ENCODE measurements at places on chromosomes 12 and 14.

GRCh38 chr12:8637244-8637643 is 24.6 kb upstream of the AICDA start:
- DNase-seq: no peak

GRCh38 chr14:84694161-84694560 is 835.8 kb upstream of the FLRT2 start:
- no peak for DNase-seq

- DNase-seq: no peak
Observed at GRCh38 chr12:24550609-24551008, 398.3 kb downstream of the BCAT1 start.

DNA sequence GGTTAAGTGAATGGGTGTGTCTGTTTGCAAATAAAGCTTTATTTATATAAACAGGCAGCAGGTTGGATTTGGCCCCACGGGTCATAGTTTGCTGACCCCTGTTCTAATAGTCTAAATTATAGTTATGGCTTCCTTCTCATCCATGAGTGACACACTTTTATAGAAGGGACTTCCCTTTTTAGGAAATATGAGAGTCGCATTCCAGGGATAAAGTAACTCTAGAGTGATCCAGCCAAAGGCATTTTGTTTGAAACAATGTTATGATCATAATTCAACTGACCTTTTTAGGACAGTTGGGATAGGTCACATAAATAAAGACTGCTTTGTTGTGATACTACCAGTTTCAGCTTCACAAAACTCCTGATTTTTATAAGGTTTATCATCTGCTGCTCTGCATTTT is 87.9 kb downstream of the ALX1 start:
- DNase-seq: no peak

DNA sequence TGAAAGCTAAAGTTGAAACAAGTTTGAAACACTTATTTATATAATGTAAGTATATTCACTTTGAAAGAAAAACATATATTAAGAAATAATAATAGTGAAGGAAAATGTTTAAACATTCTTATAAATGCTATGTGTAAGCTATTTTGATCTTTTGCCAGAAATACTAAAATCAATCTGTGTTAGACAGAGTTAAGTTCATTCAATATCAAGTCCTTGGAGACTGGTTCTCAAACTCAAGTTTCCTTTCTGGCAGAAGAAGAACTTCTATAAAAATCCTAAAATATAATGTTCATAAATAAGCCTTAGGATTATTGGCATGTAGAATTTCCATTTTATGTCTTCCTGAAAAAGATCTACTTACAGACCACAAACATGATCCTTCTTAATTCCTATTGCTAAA is 45.3 kb downstream of the TAOK3 start:
- no peak for DNase-seq

GRCh38 chr14:92968291-92969020 is 45.5 kb downstream of the CHGA start:
- no peak for DNase-seq

- no peak for DNase-seq
Observed at GRCh38 chr12:121669521-121669900, at the start of gene MORN3. Gene MORN3, minus strand, starts transcription at chr12:121669654. Its CDS starts 171 bp downstream, at chr12:121669483.

- peak; percentile 14 for DNase-seq
Observed at GRCh38 chr14:44149597-44149996, 357.5 kb downstream of the FSCB start.

GRCh38 chr12:15550793-15551192 is 228.5 kb downstream of the PTPRO start:
- DNase-seq: no peak

- DNase-seq: no peak
Observed at GRCh38 chr14:69010648-69011047, 31.5 kb upstream of the ACTN1 start.

GRCh38 chr14:67199016-67199415 is 9.8 kb downstream of the GARIN2 start:
- DNase-seq: no peak

DNA sequence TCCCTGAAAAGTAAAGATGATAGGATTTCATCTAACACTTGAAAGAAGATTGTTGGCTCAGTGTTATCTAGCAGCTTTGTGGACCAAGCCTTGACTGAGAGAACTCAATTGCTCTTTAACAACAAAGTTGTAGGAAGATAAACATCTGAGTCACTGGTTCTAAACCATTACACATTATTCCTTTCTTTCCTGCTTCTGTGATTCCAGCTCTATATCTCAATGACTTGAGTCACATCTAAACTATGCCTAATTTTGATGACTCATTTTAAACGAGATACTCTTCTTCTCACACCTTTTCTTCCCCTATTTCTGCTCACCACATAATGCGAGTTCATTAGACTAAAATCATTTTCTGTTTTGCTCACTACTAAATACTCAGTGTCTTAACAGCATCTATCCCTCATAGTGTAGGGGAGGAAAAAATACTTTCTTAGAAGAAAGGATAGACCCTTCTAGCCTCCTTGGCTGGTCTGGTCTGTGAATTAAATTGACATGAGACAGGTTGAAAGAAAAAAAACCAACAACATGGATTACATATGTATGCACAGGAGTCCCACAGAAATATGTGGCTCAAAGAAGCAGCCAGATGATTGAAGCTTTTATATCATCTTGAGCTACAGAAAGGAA is 201.4 kb downstream of the C12orf50 start:
- DNase-seq: no peak

Measured in NCI-H1436 (cell line).